CD14-positive monocyte (primary cell): ENCODE measurements at places on chromosomes 1 and 21. TPM values are rescaled to one million over a fixed set of nuclear protein-coding genes. Genes with fewer than 3 reads are reported as not detected.

- H3K27me3 ChIP-seq: no peaks in the 10 kb centered on the region
- no peak overlapping the region for H3K4me3 ChIP-seq
- DNase-seq: peak; percentile 9
- H3K4me1 ChIP-seq: peaks cover 7% of the 10 kb centered on the region
Measured at GRCh38 chr1:88973520-88974137, 18.8 kb downstream of the KYAT3 start.

The LRRC71 gene
- polyA plus RNA-seq: not detected

The TSPEAR gene
- not detected for polyA plus RNA-seq

The HMGN1 gene
- 59.8 TPM for polyA plus RNA-seq
